ENCODE measurements at places on chromosomes 2 and 18.

DNA sequence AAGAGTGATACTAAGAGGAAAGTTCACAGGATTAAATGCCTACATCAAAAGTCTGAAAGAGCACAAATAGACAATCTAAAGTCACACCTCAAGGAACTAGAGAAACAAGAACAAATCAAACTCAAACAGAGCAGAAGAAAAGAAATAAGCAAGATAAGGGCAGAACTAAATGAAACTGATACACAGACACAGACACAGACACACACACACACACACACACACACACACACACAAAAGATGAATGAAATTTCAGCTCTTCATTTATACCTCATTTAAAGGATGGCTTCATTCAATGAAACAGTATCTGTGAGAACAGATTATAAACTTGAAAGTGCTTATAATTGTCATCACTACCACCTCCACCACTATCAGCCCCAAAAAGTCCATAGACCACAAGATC lies 428.9 kb downstream of the MBD2 start:
- no peak for DNase-seq

- no peak for DNase-seq
These were observed 184.1 kb upstream of the ARL4C start for GRCh38 chr2:234680688-234681619.

DNA sequence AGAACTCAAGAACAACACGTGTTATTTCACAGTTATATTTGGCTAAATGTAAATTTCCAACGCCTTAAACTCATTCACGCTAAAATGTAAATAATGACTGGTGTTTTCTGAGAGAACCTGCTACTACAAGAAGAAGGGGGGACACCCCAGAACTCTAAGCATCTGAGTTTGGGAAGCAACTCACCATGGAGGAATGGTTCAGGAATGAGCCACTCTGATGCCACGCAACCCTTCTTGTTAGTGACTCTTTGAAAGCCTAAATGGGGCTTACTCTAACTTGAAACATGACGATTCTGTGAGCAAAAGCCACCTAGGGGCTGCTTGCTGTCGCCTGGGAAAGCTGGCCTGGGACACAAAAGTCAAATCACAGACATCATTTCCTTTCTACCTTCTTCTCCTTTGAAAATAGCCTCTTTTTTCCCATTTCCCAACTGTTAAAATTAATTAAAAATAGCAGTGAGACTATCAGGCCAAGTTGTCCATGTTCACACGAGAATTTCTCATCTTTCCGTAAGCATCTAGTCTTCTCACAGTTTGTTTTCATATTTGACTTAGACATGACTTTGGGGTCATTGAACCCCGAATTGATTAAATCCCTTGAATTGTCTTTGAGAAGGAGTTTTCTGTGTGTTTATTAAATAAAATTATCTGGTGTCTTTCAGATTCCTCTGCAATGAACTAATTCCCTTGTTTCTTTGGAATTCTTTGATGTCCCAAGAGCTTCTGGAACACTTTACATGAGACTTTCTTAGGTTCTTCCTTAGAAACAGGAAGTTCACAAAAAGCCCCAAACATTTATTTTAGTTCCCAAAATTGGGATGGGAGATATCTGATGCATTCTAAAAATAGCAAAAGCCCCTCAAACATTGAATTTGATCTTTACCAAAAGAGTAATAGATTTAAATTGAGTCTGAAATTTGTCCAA lies 75.5 kb upstream of the CABLES1 start:
- DNase-seq: no peak

- no peak for DNase-seq
These were observed 1.3 kb downstream of the MOB4 start for GRCh38 chr2:197517150-197517549.

- peak; percentile 40 for DNase-seq
These were observed 76.5 kb downstream of the CYBRD1 start for GRCh38 chr2:171598713-171599319.
